ENCODE measurements at places on chromosomes 6 and 20.

- DNase-seq: no peak
These were observed 1189.1 kb downstream of the GRIK2 start for GRCh38 chr6:102582569-102582968.

- no peak for DNase-seq
These were observed 29.2 kb downstream of the RHAG start for GRCh38 chr6:49607391-49607982.

DNA sequence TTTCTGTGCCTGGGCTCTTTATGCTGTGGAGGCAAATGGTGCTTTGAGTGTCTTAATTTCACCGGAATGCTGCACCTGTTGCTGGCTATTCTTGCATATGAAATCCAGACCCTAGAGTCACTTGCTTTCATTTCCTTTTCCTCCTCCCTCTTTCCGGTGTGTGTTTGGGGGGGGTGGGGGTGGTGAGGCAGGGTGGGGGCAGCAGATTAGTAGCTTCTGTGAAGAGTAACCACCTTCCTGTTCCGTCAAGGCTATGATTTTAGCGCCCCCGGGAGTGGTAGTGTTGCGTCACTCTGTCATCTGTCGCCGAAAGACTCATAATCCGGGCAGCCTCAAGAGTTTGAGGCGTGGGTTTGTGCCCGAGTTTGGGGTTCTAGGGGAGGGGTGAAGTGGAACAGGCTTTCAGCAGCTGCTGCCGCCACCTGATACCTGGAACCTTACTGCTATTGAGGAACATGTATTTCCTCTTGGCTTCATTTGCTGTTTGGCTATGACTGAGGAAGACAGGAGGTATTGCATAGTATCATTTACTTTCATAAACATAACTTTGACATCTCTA lies 49.1 kb downstream of the UTRN start:
- peak; percentile 95 for DNase-seq

DNA sequence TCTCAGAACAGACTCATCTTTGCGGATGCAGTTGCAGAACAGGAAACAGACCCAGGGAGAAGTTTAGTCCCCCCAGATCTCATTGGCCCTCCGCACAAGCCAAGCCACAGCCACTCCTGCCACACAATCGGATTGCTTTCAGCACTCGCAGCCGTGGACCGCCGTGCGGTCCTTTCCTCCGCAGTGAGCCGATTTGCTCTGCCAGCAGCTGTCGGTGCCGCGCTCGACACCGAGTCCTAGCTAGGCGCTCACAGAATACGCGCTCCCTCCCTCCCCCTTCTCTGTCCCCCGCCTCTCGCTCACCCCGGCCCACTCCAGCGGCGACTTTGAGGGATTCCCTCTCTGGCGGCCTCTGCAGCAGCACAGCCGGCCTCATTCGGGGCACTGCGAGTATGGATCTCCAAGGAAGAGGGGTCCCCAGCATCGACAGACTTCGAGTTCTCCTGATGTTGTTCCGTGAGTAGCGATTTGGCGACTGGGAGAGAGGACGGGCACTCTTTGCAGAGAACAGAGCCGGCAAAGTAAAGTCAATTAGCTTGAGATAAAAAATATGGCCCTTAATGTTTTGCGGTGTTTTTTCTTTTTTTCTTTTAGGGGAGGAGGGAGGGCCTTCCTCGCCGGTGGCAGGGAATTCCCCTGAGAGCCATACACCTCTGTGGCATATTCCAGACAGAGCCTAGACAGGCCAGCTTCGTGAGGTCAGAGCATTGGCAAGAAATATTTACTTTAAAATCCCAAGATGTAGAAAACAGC lies at the start of gene LAMP5:
Gene LAMP5 (plus strand): TSS at position 130 of the 753 bp plus-strand sequence. CDS start 263 bp downstream, at position 393.
- DNase-seq: peak; percentile 64

DNA sequence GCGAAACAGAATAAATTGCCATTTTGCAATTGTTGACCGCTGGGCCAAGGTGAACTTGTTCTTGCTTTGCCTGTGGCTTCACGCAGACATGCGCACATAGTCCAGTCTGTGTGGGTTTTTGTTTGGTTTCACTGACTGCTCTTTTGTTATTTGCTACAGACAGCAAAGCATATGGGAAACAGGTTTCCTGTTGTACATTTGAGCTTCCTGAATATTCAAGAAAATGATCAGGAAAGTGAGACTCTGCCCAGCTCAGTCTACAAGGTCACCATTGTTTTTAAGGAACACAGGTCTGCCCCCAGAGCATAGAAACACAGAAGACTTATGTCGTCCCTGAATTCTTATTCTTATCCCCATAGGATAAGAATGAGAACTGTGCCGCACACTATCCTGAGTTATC lies 55.6 kb downstream of the SASH1 start:
- no peak for DNase-seq

- DNase-seq: no peak
These were observed 444.9 kb upstream of the RNF217 start for GRCh38 chr6:124517339-124517738.

DNA sequence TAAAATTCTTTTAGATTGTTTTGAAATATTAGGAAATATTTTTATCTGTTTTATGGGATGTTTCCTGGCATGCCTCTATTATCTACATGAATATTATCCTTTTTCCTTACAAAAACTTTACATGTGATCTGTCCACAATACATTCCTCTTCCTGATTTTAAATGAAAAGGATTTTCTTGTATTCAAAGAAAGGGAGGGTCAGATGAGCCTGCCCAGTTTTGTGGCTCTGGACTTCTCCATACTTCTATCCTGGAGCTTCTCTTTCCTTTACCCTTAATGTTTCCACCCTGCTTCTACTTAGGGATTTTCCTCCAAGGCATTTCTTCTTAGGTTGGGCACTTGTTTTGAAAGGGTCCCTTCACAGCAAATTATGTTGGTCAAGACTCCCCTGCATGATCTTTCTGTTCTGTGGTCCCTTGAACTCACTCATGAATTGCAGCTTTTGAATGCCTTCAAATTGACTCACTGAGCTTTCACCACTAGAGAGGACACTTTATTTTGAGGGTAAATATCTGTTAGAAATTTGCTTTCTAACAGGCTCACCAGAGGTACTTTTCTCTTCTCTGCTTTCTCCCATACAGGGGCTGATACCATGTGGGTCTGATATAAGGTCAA lies 104.9 kb downstream of the CENPW start:
- peak; percentile 40 for DNase-seq

- no peak for DNase-seq
These were observed 158.0 kb upstream of the PMEPA1 start for GRCh38 chr20:57867807-57868206.

DNA sequence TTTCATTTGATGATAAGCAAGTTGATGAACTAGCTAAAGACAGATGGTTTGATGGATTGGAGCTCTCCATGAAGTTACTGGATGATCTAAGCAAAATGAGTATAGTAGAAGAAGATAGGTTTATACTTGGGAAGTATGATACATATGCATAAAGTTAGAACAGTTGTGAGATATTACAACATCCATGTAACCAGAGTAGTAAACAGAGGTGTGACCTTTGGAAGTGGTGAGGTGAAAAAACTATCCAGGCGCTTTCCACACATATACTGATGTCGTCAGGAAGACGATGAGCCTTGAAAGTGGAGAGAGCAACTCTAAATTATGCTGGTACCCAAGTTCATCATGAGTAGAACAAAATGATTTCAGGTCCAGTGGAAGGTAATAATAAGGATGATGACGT lies 271.0 kb downstream of the PTPRK start:
- no peak for DNase-seq

- DNase-seq: peak; percentile 77
These were observed 71.2 kb downstream of the RAMACL start for GRCh38 chr6:166515072-166515810.

DNA sequence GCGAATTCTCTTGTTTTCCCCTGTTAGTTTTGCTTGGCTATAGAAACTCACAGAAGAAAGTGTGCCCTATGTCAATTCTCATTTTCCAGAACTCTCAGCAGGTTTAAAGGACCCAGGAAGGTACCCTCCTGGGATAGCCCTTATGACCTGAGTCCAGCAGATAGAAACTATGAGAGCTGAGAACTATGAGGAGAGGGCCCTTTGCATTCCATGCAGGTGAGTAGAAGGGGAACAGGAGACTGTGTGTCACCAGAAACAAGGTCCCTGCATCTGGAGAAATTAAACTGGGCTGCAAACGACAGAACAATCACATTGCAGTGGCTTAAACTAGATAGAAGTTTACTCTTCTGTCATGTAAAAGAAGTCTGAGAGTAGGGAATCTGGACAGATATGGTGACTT lies 35.7 kb upstream of the SCUBE3 start:
- no peak for DNase-seq

DNA sequence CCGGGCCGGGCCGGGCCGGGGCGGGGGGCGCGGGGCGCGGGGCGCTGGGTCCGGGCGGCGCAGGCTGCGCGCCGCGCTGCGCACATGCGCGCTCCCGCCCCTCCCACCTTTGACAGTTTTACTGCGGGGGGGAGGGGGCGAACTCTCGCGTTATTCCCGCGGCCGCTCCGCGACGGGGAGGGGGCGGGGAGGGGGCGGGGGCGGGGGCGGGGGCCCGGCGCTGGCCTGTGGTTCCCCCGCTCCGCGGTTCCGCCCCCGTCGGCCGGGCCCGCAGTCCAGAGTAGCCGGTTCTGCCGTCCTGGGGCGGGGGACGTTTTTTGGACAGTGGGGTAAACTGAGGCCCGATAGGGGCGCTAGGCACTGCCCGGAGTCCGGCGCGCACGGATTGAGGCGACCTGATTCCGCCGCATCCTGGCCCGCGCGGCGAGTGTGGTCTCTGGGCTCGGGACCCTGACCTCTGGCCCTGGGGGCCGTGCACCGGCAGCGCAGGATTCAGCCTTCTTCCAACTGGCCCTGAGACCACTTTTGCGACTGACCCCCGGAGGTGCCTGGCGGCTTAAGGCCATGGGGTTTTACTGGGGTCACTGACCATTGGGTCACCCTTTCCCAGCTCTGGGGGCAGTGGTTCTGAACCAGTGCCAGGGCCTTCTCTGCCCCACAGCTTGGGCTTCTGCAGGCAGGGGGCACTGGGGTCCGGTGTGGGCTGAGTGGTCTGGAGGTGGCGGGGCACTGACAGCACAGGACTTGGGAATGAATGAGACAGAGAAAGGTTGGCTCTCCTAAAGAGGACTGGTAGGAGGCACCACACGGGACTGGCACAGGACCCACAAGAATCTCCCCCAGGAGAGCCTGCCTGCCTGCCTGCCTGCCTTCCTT lies at the start of gene ZNF512B:
Gene ZNF512B (minus strand): TSS at position 93 of the 876 bp plus-strand sequence. CDS start 1,980 bp downstream, outside the sequence.
- peak; percentile 70 for DNase-seq

DNA sequence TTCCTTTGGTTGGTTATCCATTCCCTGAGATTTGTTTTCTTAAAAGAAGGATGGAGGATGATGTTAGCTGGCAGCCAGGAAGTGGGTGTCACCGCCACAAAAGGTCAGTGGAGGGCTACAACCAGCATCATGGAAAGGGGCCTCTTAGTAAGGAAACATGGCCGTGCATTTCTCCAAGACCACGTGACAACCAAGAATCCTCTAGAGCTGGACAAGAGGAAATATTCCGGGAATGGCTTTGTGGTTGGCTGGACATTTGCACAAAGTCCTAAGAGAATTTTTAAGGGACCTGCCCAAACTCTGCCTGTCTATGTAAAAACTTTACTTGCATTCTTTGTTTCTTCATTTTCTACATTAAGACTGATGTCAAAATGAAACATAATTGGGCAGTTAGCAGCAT lies 399.9 kb upstream of the MARCKS start:
- DNase-seq: peak; percentile 86

GRCh38 chr6:83590416-83590815 lies 78.1 kb downstream of the PRSS35 start:
- DNase-seq: no peak

DNA sequence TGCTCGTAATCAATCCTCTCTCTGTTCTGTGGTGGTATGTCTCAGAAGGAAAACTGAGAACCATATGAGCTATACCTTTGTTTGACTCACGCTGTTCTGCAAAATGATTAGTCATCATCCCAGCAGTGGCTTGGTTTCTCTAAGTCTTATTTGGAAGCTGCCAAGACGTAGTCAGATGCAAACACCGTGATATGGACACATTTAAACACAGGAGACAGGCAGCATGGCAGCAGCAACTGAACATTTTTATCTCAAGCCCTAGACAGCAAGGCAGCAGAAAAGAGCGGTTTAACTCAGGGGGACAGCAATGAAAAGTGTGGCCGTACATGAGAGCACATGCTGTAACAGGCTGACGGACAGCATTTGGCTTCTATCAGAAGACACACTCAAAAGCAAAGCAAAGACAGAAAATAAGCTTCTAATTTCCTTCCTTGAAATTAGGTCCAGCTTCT lies 1295.1 kb downstream of the EPHA7 start:
- DNase-seq: no peak

DNA sequence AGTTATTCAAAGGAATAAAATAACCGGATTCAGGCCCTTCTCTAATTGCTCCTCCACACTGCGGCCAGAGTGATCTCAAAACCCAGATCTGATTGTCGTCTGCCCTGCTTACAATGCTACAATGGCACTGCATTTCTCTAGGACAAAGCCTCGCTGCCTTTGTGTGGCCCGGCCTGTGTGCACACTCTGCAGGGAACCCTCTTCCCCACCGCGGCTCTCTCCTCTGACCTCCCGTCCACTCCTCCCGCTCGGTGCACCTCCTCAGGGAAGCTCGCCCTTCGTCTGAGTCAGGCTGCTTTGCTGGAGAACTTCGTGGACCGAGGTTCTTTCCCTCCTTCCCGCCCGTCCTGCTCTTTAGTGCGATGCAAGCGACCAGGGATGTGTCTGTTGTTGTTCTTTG lies 101.6 kb upstream of the SNX9 start:
- DNase-seq: no peak
